ENCODE measurements at places on chromosomes 6 and 20.

DNA sequence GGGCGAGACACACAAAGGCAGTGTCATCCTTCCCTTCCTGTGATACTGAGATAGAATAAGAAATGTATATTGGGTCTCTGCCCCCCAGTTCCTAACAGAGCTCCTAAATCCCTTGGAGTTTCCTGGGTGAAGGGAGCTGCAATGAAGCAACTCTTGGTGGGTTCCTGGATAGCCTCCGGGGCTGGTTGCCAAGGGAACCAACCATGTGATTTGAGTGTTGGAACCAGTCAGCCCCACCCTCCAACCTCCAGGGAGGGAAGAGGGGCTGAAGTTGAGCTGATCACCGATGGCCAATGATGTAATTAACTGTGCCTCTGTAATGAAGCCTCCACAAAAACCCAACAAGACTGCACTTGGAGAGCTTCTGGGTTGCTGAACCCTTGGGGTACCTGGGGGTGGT lies 116.6 kb downstream of the SLC22A3 start:
- DNase-seq, result no peak

DNA sequence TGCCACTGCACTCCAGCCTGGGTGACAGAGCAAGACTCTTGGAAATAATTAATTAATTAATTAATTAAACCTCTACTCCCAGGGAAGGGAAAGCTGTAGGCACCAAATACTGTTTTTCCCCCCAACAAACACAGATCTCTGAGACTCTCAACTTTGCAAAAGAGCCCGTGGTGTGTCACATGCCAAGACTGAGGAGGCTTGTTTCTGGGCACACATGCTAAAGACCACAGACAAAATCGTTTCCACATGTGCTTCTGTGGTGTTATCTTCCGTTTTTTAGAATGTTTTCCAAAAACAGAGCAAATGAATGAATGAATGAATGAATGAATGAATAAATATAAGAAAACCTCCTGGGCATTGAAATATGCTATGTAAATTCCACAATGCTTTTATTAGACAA lies 55.6 kb upstream of the ATXN1 start:
- DNase-seq, result no peak

- DNase-seq, result no peak
These were observed 179.5 kb downstream of the SOX4 start for GRCh38 chr6:21772884-21773575.

GRCh38 chr20:7503501-7503900 lies 436.8 kb downstream of the HAO1 start:
- no peak for DNase-seq

DNA sequence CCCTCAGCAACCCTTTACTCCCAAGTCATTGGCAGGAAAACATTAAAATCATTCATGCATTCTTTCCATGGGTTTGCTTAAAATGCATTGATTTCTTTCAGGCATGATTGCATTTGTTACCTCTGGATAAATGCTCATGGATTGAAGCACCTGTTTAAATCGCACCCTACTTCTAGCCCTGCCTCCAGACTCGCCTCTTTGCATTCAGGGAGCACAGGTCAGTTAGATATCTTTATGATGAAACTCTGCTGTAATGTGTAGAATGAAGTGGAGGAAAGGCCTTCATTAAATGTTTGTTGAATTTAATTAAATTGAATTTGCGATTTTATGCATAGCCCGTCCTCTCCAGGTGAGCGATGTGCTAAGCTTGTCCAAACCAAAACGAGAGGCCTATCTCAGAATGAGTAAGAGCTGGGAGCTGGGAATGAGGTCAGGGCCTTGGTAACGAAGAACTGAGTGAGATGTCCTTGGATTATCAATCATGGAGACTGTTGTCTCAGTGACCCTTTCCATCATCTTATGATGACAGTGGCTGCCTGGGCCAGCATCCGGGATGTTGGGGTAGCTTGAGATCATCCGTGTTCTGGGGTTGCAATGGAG lies 210.1 kb downstream of the SYNDIG1 start:
- no peak for DNase-seq

DNA sequence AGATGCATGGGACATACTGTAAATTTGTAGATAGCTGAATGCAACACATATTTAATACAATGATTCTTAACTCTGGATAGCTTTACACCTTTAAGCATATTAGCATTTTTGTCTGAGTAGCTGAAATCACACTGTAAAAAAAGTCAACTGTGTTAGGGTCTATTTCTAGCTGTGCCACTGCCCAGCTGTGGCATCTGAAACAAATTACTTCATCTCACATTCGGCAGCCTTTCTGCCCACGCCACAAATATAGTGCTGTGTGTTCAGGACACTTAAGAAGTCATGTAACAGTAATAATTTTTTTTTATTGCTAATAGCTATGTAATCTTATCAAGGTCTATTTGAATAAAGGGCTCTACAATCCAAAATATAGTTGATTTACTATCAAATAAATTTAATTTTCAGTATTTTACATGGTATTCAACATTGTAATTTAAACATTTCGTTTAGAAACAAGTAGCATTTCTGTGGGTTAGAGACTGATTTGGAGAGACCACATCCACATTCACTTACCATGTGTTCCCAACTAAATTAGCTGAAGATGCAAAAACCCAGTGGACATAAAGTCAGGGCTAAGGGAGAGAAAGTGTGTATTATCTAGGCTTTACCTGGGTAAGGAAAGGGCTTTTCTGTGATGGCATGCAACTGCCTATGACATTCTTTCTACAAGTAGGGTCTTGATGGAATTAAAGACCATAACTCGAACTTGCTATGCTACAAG lies 276.7 kb downstream of the PLCB1 start:
- DNase-seq, result no peak

- DNase-seq, result no peak
These were observed 39.7 kb downstream of the SH3BGRL2 start for GRCh38 chr6:79670789-79671188.

- no peak for DNase-seq
These were observed 45.0 kb downstream of the TIAM2 start for GRCh38 chr6:155040154-155040553.

- peak; percentile 72 for DNase-seq
These were observed 215.0 kb upstream of the SHLD1 start for GRCh38 chr20:5535125-5535756.

DNA sequence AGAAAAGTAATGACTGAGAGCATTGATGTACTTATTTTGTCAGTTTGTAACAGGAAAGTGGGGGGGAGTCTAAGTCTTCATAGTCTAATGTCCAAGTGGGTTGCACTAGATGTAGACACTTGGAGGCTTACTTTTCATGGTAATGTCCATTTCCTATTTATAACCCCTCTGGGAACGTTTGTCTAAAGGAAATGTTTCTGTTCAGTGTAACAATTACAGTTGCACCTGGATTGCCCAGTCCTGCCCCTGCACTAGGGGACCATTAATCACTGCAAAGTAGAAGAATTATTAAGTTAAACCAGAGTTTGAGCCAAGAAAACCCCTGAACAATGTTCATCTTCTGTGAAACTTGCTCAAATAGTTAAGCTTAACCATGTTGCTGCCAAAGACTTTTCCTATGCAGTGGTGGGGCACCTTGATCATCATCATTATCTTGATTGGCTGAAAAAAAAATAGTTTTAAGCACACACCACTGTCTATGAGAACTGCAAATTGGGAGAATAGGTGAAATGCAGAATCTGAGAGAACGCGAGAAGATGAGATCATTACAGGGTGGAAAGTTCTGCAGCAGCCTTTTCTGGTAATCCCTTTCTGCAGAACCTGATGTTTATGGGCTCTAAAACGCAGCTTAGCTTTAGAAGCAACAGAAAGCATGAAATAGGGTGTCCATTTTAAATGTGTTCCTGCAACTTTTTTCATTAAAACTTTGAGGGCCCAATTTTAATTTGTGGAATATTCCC lies 106.0 kb downstream of the ZNF217 start:
- DNase-seq, result no peak

DNA sequence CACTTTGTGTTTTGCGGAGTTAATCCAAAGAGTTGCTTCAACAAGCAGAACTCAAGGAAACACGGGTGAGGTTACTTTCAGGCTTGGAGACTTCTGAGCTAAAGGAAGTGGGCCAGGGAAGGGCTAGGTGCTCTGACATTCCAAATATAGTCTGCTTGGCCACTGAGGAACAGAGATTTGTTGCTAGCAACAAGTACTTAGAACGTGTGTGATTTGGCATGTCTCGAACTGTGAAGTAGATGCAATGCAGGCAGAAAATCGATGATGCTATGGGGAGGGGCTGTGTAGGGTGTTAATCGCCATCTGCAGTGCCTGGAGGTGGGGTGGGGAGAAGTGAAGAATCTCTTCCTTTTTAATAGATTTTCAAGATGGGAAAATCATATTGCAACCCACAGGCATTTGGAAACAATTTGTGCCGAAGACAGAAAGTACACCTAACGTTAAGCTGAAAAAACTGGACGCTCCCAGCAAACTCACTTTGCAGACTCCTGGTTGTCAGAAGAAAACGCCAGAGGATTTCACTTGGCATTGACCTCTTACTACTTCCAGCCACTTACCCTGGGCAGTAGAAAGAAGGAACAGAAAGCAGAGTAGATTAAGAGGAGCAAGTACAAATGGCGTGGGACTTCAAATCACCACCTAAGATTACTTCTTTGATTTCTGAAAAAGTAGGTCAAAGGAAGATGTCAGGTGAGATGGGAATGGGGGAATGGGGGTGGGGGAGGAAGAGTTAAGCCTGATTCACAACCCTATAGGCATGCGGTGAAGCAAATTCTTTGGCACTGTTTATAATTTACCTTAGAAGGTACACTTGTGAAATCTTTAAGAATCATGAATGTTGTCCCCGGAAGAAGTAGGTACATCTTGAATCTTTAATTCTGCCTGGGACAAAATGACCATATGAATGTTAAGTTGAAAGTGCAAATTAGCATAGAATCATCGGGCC lies 314.1 kb downstream of the CD83 start:
- no peak for DNase-seq

GRCh38 chr6:9523462-9523861 lies 891.4 kb downstream of the TFAP2A start:
- peak; percentile 92 for DNase-seq

DNA sequence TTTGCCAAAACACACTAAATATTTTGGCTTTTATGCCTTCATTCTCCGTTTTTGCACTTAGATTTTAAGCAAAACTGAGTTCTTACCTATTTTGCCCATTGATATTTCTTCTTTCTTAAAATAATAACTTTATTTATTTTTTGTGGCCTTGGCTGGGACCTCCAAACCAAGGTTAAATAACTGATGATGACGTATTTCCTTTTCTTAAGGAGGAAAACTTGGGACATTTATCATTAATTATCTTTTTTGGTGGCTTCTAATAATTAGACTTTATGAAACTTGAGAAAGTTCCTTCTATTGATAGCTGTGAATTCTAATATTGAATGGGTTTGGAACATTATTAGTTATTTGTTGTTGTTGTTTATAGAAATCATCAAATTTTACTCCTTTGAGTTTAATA lies 154.5 kb downstream of the ADGB start:
- DNase-seq, result no peak

- DNase-seq, result no peak
These were observed 4.9 kb upstream of the SCP2D1 start for GRCh38 chr20:18808712-18809111.

DNA sequence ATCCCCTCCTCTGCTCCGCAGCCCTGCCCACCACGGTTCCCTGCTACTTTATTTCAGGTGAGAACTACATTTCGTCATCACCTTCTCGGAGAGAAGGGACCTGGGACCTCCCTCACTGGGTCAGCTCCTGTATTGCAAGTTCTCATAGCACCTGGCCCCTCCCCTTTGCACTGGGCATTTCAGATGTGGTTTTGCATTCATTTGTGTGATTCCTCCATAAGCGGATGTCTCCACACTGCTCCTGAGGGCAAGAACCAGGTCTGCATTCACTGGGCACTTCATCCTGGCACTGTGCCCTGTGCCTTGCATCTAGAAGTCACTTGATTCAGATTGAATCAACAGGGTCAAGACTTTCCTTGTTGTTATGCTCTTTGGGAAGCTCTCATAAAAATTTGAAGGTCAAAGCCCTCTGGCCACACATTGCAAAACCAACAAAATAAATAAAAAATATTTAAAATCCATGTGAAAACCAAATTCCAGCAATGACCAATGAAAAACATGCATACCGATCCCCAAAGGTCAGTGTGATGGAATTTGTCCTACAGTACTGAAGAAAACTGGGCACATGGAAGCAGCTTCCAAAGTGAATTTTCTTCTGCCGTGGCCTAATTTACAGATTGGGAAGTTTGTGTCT lies 89.1 kb upstream of the F13A1 start:
- DNase-seq, result no peak

- DNase-seq, result no peak
These were observed 16.0 kb downstream of the FOXO3 start for GRCh38 chr6:108576709-108577108.

DNA sequence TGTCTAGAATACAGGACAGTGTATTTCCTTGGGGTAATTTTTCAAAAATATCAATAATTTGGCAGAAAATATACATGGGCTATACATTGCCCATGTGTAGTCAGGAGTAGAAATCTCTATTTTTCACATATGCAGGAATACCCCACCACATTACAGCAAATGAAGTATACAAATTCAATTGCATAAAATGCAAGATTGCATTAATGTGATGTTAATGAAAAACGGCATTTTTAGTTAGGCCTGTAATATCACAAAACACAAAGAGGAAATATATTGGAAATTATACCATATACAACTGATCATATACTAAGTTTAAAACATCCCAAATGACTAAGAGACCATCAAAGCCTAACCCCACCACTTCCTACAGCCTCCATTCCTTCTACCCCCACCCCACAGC lies 154.9 kb downstream of the SYNE1 start:
- DNase-seq, result no peak

GRCh38 chr6:88179692-88180091 lies 13.5 kb upstream of the CNR1 start:
- no peak for DNase-seq

GRCh38 chr6:22221211-22221610 lies 75.6 kb downstream of the PRL start:
- DNase-seq, result peak; percentile 31

GRCh38 chr6:6711832-6712448 lies 123.4 kb downstream of the LY86 start:
- no peak for DNase-seq

GRCh38 chr6:153858529-153858928 lies 180.5 kb upstream of the OPRM1 start:
- no peak for DNase-seq

GRCh38 chr6:10194816-10195672 lies 219.8 kb downstream of the TFAP2A start:
- DNase-seq, result peak; percentile 65

DNA sequence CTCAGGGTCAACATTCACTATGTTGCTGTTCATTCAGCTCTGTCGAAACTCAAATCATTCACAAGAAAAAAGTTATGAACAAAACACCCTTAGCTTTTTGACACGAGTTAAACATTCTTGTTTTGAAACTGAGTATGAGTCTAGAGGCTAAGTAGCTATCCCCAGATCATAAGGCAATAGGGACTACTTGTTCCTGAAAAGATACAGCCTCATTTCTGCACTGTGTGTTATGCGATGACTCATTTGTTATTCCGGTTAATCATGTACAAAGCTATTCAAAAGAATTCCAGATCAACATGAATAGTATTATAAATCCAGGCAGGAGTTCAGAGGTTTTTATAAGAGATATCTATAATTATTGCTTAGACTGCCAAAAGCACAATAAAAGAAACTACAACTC lies 908.0 kb downstream of the QKI start:
- DNase-seq, result peak; percentile 90
